ENCODE measurements at places on chromosomes 1 and 21. TPM values are rescaled to one million over a fixed set of nuclear protein-coding genes. Genes with fewer than 3 reads are reported as not detected.

DNA sequence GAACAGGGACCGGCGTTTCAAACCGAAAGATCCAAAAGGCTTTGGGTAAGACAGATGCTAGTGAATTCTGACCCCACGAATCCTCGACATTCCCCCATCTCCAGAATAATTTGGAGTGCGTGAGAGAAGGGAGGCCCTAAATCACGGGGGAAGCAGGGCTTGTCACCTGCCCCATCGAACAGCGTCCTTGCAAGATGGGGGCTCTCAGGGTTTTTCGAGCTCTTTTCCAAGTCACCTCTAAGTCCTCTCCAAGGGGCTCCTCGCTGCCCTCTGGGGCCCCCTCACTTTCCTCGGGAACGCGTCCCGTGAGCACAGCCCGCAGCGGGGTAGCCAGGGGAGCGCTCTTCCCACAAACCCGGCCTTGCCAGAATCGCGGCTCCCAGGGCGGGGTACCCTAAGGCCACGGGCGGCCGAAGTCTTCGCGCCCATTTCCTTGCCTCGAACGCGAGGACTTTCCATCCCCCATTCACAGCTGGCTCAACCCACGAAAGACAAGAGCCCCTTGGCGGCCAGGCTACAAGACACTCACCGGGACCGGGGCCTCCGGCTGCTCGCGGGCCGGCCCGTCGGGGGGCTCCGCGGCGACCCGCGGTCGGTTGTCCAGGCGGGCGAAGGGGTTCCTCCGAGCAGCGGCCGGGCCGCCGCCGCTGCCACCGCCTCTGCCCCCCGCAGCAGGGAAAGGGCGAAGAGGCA is 546 bp downstream of the DONSON start:
- H3K27ac ChIP-seq: peak overlapping the region; percentile 91
- DNase-seq: peak; percentile 26
- H3K4me1 ChIP-seq: peaks cover 2% of the 10 kb centered on the region

DNA sequence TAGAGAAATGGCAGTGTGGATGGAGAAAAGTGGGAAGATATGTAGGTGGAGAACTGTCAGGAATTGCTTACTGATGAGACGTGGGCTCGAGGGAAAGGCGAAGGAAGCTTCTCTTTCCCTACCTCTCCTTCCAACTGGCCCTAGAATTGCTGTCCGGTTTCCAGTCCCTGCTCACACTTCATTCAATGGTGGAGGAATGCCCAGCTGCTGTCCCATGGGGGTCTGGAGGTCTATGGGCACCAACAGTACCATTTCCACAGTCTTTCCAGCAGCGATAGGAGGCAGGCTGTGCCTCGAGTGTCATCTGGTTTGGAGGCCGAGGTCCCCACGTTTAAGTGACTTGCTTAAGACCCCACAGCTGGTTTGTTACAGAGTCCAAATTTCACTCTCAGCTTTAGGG is 31.5 kb upstream of the CD1D start:
- no peaks in the 10 kb centered on the region for H3K27me3 ChIP-seq
- no peaks in the 10 kb centered on the region for H3K4me1 ChIP-seq
- no peak for DNase-seq
- peak overlapping the region; percentile 22 for H3K27ac ChIP-seq
- peak overlapping the region; percentile 62 for H3K4me3 ChIP-seq

DNA sequence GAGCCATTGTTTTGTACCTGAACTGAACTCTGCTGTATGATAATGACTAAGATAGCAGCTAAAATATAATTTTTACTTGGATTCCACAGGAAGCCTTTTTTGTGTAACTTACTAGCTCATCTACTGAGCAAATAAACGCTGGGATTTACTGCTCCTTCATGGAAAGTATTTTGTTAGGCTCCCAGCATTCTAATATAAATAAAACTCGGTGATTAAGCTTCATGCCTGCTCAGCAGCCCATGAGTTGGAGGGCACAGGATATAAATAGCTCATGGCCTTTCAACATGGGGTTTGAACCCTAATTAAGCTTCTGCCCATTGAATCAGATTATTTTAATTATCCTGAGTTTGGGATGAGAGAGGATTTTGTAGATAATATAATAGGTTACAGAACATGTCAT is 180.0 kb downstream of the PCP4 start:
- DNase-seq: no peak
- no peak overlapping the region for H3K27ac ChIP-seq
- H3K36me3 ChIP-seq: no peaks in the 10 kb centered on the region
- no peaks in the 10 kb centered on the region for H3K4me1 ChIP-seq
- H3K27me3 ChIP-seq: no peaks in the 10 kb centered on the region

SLC30A2 gene
- total RNA-seq: not detected

ACTL8 gene
- total RNA-seq: not detected

BRDT gene
- not detected for total RNA-seq

DNA sequence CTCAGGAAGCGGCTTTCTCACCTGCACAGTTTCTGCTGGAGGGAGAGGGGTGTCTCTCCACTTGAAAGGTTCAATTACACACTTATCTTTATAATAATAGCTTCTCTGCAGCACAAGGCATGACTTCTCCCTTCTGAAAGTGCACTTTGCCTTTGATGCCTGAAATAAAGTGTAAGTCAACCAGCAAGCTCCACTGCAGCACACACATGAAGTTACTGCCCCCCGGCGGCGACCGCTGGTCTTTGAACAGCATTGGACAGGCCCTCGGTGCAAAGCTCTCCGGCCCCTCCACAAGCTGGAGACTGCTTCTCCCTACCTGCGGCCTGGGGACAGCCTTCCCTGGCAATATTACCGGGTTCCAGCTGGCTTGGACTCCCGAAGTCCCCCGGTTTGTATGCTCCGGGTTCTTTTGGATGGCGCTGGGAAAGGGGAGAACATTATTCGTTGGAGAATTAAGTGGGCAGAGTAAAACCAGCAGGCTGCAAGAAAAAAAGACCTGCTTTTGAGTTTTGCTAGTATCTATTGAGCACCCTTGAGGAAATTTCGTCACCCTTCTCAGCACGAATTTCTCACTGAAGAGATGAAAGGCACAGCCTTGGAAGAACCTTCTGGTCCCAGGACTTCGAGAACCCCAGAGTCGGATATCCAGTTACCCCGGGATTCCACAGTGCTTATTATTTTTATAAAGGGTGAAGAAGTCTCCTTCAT is 11.8 kb downstream of the RCAN1 start:
- H3K4me3 ChIP-seq: no peak overlapping the region
- peak; percentile 60 for DNase-seq
- peaks cover 2% of the 10 kb centered on the region for H3K4me1 ChIP-seq

DNA sequence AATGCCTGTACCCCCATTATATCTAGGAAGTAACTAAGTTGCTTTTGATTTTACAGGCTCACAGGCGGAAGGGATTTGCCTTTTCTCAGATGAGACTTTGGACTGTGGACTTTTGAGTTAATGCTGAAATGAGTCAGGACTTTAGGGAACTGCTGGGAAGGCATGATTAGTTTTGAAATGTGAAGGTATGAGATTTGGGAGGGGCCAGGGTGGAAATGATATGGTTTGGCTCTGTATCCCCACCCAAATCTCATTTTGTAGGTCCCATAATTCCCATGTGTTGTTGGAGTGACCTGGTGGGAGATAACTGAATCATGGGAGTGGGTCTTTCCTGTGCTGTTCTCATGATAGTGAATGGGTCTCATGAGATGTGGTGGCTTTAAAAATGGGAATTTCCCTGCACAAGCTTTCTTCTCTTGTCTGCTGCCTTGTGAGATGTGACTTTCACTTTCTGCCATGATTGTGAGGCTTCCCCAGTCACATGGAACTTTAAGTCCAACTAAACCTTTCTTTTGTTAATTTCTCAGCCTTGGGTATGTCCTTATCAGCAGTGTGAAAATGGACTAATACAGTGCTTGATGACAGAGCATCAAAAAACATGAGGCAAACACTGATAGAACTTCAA is 1119.5 kb downstream of the PLA2G4A start:
- H3K27me3 ChIP-seq: no peaks in the 10 kb centered on the region
- H3K4me1 ChIP-seq: no peaks in the 10 kb centered on the region
- H3K36me3 ChIP-seq: no peaks in the 10 kb centered on the region
- DNase-seq: no peak
- H3K27ac ChIP-seq: no peak overlapping the region
- H3K4me3 ChIP-seq: no peak overlapping the region
